ENCODE measurements at places on chromosomes 5 and 9.
A peak's percentile ranks its signal among the peaks of the same experiment; 100 is the strongest.

DNA sequence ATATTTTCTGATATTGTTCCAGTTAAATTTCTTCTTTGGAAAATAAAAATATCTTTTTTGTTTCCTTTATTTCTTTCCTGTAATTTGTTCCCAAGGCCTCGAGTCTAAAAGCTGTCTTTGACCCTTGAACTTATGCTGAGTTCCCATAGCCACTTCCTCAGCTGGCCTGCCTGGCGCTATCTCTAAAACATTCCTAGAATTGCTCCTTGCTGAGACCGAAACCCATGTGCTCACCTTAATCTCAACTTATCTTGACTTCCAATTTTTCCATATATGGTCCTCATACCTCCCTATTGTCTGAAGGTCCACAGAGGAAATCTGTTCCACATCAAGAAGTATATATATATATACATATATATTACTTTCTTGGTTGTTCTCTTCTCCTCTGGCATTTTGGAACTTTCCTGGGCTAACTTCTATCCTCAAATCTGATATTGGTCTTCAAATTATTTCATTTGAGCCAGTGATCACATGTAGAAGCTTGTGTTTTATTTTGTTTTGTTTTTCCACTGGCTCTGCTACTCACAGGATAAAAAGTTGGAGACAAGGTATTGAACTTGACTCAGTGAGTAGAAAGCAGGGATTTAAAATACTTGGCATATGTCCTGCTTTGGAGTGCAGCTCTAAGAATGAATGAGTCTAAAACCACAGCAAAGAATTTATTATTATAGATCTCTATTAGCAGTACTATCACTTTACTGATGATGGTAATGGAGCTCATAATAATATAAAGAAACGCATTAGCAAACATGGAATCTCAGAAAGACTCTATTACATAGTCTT lies 45.2 kb downstream of the ENC1 start:
- no peak for DNase-seq

DNA sequence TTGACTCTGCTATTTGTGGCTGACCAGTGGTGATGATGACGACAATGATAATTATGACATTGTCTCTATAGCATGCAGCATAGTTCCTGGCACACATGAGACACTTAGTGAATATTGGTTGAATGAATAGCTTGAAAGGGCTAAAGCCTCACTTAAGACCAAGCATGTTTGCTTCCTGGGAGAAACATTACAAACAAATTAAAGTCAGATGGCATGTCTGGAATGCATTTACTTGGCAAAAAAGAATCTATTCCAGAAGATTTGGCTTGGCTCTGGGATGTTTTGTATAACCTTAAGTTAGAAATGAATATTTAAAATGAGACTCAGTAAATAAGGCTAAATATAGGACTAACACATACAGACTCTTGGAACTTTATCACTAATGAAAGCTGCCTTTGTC lies 21.6 kb downstream of the GAS1 start:
- no peak for DNase-seq

DNA sequence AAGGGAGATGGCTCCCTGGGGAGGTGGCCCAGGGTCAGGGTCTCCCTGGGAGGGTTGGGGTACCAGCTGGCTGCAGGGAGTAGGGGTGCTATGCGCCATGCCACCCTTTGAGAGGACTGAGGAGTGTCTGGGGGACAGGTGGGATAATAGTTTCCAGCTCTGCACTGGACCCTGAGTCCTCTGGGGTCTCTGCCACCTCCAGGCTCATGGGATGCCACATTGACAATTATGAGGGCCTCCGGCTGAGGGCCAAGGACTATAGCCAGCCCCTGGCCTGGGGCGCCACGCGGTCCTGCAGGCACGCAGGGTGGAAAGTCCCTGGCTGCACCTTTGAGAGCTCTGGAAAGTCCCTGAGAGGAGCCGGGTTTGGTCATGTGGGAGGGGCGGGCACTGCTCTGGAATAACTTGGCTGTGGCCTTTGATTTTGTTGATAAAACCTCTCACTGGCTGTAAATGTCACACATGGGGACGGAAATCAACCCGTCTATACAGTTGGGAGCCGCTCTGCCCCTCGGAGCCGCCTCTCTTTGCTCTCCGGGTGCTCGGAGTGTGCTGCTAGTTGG lies 16.0 kb downstream of the TRAF2 start:
- DNase-seq: peak; percentile 74

- DNase-seq: no peak
These were observed 43.5 kb downstream of the RUSC2 start for GRCh38 chr9:35533398-35533797.

DNA sequence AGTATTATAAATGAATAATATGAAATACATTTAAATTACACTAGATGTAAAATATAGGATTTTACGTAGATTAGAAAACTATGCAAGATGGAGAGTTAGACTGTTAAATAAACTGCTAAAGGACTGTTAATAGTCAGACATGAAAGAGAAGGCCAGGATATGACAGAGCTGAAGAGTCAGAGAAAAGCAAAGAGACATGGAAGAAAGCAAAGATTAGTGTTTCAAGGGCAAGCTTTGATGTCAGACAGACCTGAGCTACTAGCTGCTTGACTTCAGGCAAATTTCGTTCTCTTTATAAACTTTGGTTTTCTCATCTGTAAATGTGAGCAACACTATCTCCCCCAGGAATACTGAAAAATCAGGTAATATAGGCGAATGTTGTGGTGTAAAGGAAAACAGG lies 161.3 kb downstream of the RAPGEF6 start:
- DNase-seq: no peak

DNA sequence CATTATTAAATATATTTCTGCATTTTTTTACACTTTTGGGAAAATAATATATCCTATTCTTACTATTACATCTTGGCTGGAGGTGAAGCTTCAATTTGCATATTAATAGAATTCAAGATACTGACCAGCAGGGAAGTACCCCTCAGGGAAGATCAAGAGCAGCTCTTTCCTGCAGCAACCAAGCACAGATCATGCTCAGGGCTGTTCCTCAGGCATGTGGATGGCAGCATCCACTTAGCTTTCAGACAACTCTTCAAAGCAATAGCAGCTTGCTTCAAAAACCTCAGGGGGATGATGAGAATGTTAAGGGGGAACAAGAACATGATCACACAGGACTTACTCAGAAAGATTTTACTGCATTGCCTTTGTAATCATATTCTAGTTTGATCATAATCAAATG lies 731.8 kb downstream of the SEMA5A start:
- DNase-seq: no peak

DNA sequence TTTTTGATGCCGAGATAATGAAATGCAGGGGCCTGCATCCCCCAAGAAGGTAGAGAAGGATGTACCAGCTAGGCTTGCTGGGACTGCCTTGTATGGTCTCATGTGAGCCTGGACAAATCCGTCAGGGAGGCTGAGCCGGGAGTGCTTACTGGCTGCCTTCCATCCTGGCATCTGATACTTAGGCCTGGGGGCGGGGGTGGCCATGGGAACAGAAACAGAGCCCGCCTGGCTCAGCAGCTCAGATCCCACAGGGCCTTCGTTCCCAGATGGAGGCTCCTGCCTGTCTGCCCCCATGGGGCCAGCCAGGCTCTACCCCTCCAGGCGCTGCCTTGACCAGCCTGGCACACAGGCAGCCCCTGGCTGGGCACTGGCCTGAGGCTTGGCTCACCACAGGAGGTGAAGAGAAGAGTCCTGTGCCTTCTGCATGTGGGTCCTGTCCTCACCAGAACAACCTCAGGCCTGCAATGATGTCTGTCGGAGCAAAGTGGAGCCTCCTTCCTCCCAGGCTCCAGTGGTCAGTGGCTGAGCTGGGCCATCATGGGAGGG lies 10.5 kb upstream of the SPATA31E1 start:
- no peak for DNase-seq

DNA sequence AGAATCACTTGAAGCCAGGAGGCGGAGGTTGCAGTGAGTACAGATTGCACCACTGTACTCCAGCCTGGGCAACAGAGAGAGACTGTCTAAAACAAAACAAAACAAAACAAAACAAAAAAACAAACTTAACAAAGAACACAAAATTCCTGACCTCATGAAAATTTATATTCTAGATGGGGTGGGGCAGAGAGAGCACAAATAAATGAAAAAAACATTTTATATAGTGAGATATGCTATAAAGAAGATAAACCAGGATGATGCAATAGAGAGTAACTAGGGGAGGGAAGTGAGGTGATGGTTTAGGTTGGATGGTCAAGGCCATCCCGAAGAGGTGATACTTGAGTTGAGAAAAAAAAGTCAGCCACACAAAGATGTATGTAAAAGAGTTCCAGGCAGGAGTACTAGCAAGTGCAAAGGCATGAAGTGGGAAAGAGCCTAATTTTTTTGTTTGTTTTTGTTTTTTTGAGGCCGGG lies 10.2 kb upstream of the LARS1 start:
- no peak for DNase-seq

DNA sequence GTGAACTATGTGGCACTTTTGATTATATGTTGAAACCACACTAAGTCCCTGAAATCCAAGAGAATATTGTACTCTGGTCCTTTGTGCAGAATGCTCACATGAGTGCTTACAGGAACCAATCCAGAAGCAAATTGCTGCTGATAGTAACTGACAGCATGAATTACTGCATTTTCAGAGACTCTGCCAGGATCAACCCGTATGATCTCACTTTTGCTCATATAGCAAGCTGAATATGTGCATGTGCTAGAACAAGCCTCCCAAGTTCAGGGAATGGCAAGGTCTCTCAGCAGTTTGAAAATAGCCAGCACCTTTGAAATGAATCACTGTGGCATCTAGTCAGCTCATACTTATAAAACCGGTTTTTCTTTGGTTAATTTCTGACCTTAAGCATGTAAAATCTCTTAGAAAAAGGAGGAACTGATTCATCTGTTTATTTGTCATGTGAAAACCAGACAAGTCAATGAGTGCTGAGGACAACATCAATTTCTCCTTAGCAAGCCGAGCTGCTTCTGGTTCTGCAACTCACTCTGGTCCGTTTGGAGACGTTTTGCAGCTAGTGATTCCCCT lies 215.7 kb upstream of the ELL2 start:
- no peak for DNase-seq

DNA sequence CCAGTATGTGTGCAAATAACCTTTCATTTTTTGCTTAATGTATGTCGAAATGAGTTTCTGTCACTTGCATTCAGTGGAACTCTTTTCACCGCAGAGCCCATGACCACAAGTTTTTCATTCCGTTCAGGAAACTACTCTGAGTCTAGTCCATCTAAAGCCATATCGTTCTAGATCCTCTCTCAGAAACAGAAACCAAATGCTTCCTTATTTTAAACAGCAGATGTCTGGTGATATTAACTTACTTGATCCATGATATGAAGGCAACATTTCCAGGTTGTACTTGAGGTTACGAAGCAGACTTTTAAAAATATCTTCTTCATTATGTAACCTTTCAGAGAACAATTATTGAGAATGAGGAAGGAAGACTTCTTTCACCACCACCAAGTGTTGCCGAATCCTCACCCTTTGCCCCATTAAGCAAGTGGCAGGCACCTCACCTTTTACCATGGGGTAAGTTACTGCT lies 72.4 kb upstream of the GNAQ start:
- DNase-seq: no peak

DNA sequence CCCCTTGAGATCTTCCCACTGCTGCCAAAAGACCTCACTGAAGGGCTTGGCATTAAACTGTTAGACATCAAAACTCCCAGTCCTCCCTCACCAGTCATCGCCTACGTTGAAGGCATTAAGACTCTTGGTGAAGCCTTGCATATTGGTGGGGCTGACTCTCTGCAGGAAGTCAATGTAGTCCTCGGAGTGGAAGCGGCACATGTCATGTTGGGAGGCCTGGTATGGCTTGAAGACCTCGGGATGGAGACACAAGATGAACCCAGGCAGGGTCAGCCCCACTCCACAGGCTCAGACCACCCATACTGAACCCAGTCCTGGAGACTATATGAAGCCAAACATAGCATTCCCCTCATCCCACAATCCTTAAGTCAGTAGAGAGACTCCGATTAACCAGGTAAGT lies 1.9 kb downstream of the HDAC3 start:
- no peak for DNase-seq

DNA sequence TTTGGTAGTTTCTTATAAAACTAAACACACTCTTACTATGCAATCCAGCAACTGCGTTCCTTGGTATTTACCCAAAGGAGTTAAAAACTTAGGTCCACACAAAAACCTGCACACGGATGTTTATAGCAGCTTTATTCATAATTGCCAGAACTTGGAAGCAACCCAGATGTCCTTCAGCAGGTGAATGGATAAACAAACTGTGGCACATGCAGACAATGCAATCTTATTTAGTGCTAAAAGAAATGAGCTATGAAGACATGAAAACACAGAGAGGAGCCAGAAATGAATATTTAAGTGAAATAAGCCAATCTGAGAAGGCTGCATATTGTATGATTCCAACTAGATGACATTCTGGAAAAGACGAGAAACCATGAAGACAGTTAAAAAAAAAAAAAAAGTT lies 10.7 kb downstream of the WNK2 start:
- DNase-seq: no peak

DNA sequence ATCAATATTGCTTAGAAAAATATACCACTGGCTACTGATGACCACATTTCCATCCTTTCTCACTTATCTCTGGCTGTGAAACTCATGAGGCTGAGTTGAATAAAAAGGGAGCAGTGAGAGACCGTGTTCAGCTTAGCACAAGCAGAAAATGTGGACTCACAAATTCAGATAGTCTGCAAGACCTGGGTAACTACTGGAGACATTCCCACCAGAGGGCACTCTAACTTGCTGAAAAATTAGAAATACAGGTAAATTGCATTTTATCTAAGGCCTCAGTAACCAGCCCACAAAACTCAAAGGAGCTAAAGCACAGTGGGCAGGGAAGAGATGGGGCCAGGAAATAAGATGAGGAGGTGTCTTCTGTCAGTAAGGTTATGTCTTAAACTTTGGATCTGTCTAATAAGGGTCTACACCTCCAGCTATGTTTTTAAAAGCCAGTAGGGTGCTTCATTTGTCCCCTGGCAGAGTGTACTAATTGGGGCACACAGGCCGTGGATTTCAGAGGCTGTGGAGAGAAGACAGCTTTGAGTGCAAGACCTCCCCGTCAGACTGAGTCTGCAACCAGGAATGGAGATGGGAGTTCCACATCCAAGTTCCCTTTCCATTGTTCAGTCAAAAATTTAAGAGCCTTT lies 8.7 kb upstream of the NDUFB6 start:
- DNase-seq: no peak

GRCh38 chr5:122462486-122462885 lies 150.4 kb downstream of the SNCAIP start:
- DNase-seq: no peak

GRCh38 chr5:162939991-162940390 lies 497.4 kb upstream of the CCNG1 start:
- no peak for DNase-seq

DNA sequence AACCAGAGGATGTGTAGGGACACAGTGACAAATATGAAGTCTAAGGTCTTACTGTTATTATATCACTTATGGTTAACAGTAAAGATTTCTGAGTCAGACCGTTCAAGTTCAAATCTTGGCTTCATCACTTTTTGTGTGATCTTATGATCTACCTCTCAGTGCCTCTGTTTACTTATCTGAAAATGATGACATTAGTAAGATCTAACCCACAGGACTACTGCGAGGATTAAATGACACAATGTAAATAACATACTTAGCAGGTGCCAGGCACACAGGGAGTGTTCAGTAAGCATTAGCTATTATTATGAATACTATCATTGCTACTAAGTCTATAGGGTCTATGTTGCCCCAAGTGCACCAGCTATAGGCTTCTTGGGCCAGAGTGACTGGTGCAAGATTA lies 2.0 kb downstream of the IRF1 start:
- DNase-seq: no peak

Measured in stimulated activated CD4-positive, alpha-beta T cell treated with anti-CD3 and anti-CD28 coated beads, TNF-alpha, amount 100 ng/mL, for 1 hour (primary cell).